ENCODE measurements at places on chromosomes 3 and 15. TPM values are rescaled to one million over a fixed set of nuclear protein-coding genes. Genes with fewer than 3 reads are reported as not detected.

The TNFAIP8L3 gene
- not detected for total RNA-seq

The ROBO1 gene
- 56.4 TPM for total RNA-seq

The PP2D1 gene
- not detected for total RNA-seq

The CACNA2D3 gene
- total RNA-seq = 0.11 TPM

The KCNMB3 gene
- 2.7 TPM for total RNA-seq

The SLC22A13 gene
- total RNA-seq = 0.07 TPM

The SEC22A gene
- 13.6 TPM for total RNA-seq

The EOGT gene
- total RNA-seq = 16.9 TPM

The RPL15 gene
- total RNA-seq = 3,253 TPM

The KLHL40 gene
- total RNA-seq = 0.39 TPM

The PPP4R2 gene
- 42.2 TPM for total RNA-seq

The GNAT1 gene
- total RNA-seq = not detected

The TF gene
- total RNA-seq = 0.33 TPM

The SLC27A2 gene
- total RNA-seq = not detected

The PYGO1 gene
- total RNA-seq = 7.3 TPM

The PATL2 gene
- 0.33 TPM for total RNA-seq

The GABRA5 gene
- not detected for total RNA-seq

The AP3B2 gene
- total RNA-seq = 3.0 TPM

The C3orf20 gene
- 0.92 TPM for total RNA-seq
